Left renal pelvis (tissue), 4 donors: ENCODE measurements at places on chromosomes 2 and 18. TPM values are rescaled to one million over a fixed set of nuclear protein-coding genes. Genes with fewer than 3 reads are reported as not detected.

DNA sequence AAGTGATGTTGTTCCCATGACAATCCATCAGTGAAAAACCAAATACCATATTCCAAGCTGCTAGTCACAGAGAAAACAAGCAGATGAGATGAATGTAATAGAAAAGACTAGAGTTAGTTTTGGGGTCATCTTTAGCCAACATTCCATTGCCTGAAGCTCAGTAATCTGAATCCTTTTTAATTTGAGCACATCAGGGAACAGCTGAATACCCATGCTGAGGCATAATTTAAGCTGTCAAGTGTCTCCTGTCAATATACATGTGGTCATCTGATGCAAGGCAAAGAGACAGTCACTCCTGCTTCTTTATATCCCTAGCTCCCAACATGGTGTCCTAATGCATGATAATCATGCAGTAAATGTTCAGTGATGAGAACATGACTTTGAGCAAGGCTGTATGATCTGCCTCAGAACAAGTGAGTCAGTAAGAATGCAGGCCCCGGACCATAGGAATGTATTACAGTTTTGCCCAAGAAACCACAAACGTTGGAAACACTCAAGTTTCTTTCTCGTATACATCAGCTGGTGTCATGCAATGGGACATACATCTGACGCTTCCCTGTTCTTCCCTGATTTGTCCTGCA is 48.0 kb downstream of the CDK15 start:
- DNase-seq: no peak

CERKL gene
- polyA plus RNA-seq: 21.8 TPM

DNA sequence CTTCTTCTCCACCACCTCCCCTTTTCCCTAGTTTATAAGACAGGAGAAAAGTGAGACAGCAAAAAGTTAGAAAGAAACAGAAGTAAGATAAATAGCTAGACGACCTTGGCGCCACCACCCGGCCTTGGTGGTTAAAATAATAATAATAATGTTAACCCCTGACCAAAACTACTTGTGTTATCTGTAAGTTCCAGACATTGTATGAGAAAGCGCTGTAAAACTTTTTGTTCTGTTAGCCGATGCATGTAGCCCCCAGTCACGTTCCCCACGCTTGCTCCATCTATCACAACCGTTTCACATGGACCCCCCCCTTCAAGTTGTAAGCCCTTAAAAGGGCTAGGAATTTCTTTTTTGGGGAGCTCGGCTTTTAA is 1.5 kb upstream of the BUB1 start:
- DNase-seq: no peak

GRCh38 chr2:33126958-33127357 is 180.2 kb downstream of the LTBP1 start:
- DNase-seq: no peak

- no peak for DNase-seq
These were observed 309.3 kb downstream of the ZNF521 start for GRCh38 chr18:25042641-25043051.

- no peak for DNase-seq
These were observed 26.6 kb upstream of the MAP3K20 start for GRCh38 chr2:173048897-173049661.

- DNase-seq: no peak
These were observed 66.5 kb downstream of the LNPK start for GRCh38 chr2:175935289-175936181.

DNA sequence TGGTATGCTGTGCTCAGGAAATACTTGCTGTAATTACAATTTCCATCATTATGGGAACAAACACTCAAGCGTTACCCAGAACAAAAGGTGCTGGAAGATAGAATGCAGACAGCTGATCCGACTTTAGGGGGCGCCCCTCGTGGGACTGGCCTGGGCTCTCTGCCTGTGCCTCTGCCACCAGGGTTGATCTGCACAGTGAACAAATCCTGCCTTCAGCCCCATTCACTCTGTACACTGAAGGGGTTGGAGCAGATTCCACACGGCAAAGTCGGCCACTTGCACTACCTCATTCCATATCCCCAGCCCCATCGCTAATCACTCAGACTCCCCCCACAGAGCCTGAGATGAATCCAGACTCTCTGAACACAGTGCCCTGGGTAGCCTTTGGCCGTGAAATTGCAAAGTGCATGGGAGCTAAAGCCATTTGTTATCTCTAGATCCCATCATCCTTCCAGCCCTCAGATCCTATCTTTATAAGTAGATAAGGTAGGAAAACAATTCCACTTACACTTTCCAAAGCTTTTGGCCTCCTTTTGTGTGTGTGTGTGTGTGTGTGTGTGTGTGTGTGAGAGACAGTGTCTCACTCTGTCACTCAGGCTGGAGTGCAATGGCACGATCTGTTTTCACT is 69.3 kb downstream of the INPP5D start:
- no peak for DNase-seq

DSC2 gene
- 10.4 TPM for polyA plus RNA-seq

- no peak for DNase-seq
These were observed 55.4 kb downstream of the EML4 start for GRCh38 chr2:42224422-42225067.

THUMPD2 gene
- 22.8 TPM for polyA plus RNA-seq

LOXHD1 gene
- 0.57 TPM for polyA plus RNA-seq

DNA sequence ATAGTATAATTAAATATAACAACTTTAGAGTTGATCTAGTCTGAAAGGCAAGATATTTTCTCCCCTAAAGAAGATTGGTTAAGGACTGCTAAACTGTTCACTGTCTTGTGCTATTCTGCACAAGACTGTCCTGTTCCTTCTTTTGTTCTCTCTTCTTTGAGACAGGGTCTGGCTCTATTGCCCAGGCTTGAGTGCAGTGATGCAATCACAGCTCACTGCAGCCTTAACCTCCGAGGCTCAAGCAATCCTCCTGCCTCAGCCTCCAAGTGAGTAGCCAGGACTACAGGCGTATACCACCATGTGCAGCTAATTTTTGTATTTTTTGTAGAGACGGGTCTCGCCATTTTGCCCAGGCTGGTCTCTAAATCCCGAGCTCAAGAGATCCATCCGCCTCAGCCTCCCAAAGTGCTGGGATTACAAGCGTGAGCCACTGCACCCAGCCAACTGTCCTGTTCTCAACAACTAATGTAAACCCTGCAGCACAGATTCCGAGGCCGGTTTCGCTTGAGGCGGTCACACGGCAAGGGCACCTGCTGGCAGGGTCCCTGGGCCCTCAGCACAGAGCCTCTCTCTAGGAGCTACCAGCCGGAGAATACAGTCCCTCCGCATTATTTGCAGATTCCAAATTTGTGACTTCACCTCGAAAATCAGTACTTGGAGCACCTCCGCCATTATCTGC is 16.4 kb downstream of the PXDN start:
- no peak for DNase-seq

DNA sequence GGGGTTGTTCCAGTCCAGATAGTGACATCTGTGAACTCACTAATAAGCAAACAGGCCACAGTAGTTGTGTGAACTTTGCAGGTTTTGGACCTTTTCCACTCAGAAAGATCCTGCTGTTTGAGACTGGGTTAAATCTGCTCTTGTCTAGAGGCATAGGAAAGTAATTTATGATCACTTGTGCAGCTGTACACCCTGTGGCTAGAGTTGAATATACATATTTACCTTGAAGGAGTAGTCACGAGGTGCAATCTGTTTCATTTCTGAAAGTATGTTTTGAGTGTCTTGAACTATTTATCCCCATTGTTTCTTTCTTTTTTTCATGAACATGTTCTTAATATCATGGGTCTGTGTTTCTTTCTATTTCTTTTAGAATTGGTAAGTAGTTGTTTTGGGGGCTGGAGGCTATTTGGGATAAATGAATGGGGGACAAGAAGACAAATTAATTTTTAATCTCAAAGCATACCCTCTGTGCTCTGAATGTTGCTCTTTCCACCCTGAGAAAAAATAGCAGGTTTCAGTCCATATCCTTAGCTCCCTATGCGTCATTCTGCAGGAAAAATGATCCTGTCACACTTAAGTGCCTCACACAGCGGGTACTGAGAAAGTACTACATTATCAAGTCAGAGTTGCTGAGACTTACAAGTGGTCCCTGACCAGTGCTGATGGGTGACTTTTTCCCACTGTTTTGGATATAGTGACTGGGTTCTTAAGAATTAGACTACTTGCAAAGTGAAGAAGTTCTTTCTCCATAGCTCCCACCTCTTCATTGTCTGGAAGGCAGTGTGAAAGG is 28.2 kb downstream of the DCC start:
- DNase-seq: no peak

DNA sequence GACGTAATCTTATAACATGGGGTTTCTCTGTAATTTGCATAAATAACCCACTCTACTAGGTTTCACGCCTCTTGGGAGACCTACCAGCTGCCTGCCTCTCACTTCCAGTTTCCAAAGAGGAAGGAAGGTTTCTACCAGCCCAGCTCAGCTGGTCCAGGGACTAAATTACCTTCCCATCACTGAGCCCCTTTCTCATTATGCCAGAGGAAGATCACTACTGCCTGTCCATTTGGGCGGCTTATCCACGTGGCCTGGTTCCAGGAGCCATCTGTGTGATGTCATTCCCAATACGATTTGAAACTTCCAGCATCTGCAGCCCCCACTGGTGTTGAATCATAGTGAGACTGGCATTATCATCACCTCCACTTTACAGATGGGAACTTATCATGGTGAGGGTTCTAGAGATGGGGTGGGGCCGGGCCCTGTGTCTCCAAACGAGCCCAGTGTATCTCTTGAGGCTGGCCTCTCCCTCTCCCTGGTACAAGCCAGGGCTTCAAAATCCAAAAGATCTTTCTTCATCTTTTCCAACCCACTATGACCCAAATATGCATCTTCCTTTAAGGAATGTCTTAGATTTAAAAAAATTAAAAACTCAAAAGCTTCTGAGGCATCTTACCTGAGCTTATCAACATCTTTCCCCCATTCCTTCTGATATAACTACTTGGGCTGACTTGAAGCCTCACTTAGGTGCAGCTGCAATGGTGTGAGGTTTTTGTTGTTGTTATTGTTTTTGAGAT is 140.8 kb downstream of the DDX1 start:
- no peak for DNase-seq

- DNase-seq: peak; percentile 56
These were observed 56.5 kb upstream of the CREB1 start for GRCh38 chr2:207473049-207473930.

GRCh38 chr2:76998152-76998551 is 524.0 kb downstream of the LRRTM4 start:
- DNase-seq: no peak

NOSTRIN gene
- polyA plus RNA-seq: 12.4 TPM

GRCh38 chr18:45658756-45659155 is 43.5 kb downstream of the SLC14A2 start:
- DNase-seq: no peak

- DNase-seq: no peak
These were observed 292.3 kb downstream of the ALPK2 start for GRCh38 chr18:58336605-58337004.

- no peak for DNase-seq
These were observed 539.0 kb upstream of the TNP1 start for GRCh38 chr2:217398860-217399259.

USP40 gene
- polyA plus RNA-seq: 29.3 TPM

GRCh38 chr2:34121076-34121475 is 522.0 kb upstream of the FAM98A start:
- DNase-seq: no peak

GRCh38 chr2:227474410-227474809 is 2.5 kb downstream of the AGFG1 start:
- DNase-seq: no peak

STAT4 gene
- 9.0 TPM for polyA plus RNA-seq

DNA sequence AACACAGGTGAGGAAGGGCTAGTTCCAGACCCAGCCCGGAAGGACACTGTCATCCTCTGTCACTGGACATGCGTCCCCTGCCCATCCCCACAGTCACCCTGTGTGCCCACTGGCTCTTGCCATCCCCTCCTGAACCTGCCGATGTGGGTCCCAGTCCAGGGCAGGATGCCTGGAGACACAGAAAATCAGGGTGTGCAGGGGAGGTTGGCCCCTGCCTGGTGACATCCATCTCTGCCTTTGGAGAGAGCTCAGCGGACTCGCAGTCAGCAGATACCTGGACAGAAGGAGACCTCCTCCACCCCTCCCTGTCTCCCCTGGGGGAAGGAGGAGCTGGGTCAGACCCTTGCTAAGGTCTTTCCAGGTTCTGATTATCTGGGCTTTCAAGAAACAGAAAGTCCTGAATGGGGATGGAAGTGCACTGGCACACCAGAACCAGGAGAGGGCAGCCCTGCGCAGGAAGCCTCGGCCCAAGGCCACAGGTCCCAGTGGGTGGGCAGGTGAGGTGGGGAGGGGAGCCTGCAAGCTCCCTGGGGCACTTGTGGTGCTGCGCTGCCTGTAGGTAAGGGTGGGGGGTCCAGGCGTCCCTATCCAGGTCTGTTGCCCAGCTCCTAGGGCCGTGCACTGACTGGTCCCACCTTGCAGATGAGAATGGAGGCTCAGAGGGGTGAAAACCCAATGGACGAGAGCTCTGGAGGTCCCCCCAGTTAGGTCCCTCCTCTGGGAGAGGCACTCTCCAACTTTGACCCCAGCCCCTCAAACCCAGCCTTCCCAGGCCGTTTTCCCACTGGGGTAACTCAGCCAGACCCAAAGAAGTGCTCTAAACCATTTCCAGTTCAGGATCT is 9.7 kb upstream of the OTOS start:
- no peak for DNase-seq

LINC00305 gene
- 3.1 TPM for polyA plus RNA-seq

- DNase-seq: no peak
These were observed 35.7 kb downstream of the C18orf63 start for GRCh38 chr18:74351354-74351753.

TSPYL6 gene
- not detected for polyA plus RNA-seq

SCN9A gene
- 2.3 TPM for polyA plus RNA-seq

CENPA gene
- 15.8 TPM for polyA plus RNA-seq

DNA sequence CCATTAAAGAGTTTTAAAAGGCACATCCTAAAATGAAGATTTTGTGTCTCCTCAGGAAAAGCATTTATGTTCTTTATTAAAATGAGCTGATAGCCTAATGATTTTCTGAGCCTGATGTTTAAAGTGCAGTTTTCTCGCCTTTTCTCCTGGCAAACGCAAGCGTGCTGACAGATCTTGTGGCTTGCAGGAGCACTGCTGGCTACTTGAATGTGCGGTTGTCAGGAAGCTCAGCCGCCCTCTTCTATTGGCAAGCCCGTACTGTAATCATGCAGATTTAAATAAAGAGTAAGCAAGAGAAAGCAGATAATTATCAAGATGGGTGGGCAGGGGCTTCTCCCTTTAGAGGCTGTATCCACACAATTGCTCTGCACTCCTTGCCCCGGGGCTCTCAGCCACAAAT is 139.5 kb upstream of the SPHKAP start:
- no peak for DNase-seq

- DNase-seq: no peak
These were observed 1.7 kb upstream of the RPE start for GRCh38 chr2:210000464-210001324.

GRCh38 chr2:219578811-219579613 is 6.9 kb downstream of the INHA start:
- no peak for DNase-seq

UGT1A5 gene
- not detected for polyA plus RNA-seq

- DNase-seq: no peak
These were observed 21.1 kb downstream of the USP14 start for GRCh38 chr18:179499-179898.

GRCh38 chr2:152861349-152861942 is 143.0 kb downstream of the ARL6IP6 start:
- DNase-seq: no peak

- DNase-seq: no peak
These were observed 4.4 kb upstream of the ATP8B1 start for GRCh38 chr18:57807336-57808117.
